MCF 10A (cell line): ENCODE measurements at places on chromosomes 12 and 14. TPM values are rescaled to one million over a fixed set of nuclear protein-coding genes. Genes with fewer than 3 reads are reported as not detected.

GRCh38 chr12:31900271-31900670, 58.9 kb upstream of the RESF1 start:
- no peak for DNase-seq

DNA sequence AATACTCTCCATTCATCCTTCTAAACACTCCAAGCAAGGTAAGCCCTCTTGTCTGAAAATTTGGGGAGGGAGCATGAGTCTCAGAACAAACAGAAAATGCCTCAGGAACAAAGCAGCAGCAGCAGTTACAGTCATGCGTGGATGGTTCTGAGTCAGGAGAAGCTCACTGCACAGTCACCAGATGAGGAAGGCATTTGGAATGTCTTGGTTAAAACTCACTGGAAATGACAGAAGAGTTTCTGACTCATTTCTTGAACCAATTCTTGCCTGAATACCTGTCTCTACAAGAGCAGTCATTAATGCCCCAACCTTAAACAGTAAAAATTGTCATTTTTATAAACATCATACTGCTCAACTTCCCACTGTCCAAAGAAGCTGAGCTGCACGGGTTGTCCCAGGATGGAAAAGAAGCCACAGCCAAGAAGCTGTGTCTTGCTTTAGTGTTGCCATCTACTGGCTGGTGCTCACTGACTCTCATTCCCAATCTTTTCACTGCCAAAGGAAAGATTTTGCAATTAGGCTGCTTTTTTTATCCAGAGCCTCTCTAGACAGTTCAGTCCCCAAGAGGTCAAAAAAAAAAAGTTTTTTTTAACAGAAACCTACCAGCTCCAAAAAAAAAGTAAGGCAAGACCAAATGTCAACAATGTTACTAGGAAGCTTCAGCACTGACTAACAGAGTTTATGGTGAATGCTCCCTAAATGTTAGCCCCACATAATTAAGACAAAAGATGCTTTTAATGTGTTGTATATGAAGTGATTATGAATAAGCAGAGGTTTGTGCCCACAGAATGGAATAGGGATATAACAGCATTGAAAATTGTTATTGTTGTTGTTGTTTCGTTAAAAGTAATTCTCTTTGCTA, 40.4 kb downstream of the KICS2 start:
- DNase-seq: peak; percentile 95

- no peak for DNase-seq
These were observed 9.9 kb upstream of the ADIPOR2 start for GRCh38 chr12:1680804-1681492.

DNA sequence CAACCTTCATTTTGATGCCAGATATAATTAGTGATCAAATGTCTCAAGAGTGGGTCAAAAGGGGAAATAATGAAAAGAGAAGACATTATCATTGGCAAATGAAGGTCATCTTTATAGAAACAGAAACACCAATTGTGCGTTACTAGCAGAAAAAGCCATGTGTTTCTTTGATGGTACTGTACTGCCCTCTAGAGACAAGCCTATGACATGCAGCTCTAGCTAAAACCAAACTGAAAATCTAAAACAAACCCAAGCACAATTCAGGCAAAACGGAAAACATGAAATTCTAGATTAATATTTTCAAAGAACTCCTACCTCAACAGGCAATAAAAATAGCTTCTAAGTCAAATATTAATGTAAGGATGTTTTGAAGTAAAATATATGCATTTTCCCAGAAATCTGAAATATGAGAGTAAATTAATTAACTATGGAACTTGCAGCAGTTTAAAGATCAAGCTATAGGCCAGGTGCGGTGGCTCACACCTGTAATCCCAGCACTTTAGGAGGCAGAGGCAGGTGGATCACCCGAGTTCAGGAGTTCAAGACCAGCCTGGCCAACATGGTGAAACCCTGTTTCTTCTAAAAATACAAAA, 115.4 kb downstream of the KLHL28 start:
- peak; percentile 65 for DNase-seq

- DNase-seq: no peak
These were observed 36.7 kb downstream of the PTPRR start for GRCh38 chr12:70883855-70884254.

DNA sequence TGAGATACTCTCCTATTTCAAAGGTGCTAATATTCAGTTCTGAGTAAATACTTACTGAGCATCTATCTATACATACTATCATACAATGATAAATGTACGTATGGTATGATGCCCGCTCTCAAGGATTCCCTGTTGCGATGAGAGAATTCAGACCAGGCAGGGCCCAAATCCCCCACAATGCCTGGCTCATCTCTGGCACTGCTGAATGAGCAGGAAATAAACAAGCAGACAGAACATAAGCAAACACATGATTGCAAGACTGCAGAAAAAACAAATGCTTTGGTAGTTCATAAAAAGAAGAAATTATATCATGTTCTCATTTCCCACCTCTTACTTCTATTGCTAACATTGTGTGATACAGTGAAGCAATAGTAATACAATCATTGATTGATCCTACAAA, 77.2 kb upstream of the DUSP6 start:
- DNase-seq: no peak

Gene NANOG
- not detected in 2 replicates for total RNA-seq
